ENCODE measurements at places on chromosomes 5 and 9.

GRCh38 chr5:89087551-89088318 lies 204.8 kb upstream of the MEF2C start:
- no peak for DNase-seq

DNA sequence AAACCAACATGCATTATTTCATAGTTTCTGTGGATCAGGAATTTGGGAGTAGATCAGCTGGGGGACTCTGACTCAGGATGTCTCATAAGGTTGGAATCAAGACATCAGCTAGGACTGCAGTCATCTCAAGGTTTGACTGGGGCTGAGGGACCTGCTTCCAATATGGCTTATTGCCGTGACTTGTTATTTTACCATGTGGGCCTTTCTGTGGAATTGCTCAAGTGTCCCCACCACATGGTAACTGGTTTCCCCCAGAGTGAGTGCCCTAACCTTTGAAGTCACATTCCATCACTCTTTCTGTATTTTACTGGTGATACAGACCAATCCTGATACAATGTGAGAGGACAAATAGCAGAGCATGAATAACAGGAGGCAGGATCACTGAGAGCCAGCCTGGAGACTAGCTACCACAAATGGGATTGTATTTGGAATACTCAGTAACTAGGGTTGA lies 70.2 kb upstream of the ELL2 start:
- no peak for DNase-seq

- no peak for DNase-seq
These were observed 122.7 kb downstream of the ST8SIA4 start for GRCh38 chr5:100780376-100780870.

DNA sequence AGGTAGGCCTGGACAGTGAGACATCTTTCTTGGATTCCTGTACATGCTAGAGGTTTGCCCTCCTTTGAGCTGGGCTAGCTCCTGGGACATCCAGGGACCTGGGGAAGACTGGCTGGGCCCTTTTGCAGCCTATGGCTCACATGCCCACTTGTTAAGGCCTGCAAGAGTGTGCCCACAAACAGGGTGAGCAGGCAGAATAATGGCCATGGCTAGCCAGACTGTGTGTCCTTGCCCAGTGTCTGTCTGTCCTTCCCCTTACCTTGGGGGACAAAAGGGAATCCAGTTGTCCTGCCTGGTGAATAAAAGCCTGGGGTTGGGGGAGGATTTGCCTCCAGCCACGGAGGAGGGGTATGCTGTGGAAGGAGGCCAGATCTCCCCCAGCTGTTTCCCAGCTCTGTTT lies 13.0 kb upstream of the CXXC5 start:
- no peak for DNase-seq

DNA sequence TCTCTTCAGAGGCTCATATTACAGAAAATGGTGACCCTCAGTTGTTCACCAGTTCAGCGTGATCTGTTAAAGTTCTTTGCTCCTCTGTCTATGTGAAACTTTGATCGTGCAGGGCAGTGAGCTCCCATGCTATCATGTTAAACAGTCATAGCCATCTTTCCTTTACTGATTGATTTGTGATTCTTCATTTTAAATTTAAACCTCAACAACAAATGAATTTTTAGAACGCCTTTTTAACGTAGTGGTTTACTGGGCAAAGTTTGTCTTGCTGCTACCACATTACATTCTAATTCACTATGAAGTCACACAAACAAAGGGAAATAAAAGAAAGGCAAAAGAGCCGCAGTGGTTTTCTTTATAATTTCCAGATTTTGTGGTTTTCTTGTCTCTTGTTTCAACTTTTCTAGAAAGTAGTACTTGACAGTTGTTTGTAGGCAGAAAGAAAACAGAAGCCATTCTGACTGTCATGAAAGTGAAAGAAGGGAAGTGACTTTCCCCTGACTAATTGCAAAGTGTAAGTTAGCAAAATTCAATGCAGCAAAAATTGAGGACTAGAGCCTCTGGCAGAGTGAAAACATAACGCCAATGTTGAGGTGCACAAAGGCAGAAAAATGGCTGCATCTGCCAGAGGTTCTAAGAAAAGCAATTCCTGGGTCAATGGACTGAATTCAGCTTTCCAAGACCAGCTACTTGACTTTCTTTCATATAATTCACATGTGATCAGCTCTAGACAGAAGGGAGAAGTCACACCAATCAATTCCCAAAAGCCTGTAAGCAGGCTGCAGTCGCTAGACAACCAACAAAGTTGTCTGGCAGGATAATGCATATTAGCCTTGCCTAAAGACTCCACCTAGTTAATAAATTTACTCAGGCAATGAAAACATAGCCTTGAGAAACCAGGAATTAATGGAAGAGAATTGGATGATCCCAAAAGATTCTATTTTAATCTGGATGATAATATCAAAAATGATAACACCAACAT lies 7.1 kb upstream of the IFNA6 start:
- peak; percentile 19 for DNase-seq

- DNase-seq = no peak
These were observed 24.1 kb upstream of the DMAC1 start for GRCh38 chr9:7823651-7824050.

GRCh38 chr9:117691367-117691766 lies 12.8 kb upstream of the TLR4 start:
- DNase-seq = no peak

- DNase-seq = no peak
These were observed 169.2 kb upstream of the MAP1B start for GRCh38 chr5:71937921-71938698.

DNA sequence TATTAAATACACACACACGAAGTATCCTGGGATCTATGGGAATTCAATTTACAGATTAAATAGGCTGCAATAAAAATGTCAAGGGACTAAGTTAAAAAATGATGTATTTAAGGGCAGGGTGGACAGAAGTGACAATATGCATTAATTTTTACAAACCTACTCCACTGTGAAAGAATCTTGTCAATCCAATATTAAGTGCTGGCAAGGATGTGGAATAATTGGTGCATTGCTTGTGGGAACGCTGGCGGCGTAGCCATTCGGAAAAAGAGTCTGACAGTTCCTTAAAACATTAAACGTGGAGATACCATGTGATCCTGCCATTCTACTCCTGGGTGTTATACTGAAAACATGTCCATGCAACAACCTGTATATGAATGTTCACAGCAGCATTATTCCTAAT lies 4.2 kb downstream of the CDC14B start:
- no peak for DNase-seq

DNA sequence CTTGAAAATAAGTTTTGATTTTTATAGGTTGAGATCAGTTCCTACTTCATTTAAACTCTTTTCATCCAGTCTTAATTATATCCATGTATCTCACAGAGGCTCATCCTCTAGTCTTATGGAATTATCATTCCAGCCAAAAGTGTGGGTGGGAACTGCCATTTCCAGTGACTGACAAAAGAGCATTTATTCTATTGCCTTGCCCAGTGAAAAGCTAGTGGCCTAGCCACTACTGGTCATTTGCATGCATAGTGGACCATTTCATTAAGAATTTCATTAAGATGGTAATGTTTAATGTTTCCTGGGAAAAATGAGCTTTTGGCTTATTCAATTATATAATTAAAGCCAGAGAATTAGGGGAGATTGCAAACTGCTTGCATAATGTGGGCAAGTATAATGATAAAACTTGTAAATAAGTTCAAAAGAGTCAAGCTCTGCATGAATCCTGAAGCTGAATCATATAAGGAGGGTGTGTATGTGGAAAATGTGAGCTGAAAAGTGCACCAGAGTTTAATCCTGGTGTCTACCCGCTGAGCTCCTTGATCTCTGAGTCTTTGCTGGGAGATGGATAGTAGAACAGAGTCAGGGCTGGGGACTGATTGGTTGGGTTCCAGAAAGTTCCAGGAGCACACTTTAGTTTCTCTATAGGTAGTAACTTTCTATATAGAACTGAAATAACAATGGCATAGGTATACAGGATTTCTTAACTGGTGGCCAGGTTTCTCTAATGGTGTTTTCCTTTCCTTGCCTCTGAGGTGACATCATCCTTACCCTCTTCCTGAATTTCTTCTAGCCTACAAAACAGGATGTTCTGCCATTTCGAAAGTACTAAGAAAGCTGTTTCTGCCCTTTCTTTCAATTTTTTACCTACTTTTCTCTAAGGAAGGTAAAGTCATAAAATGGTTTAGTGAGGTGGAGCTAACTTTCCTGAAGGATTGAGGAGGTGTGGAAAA lies 78.5 kb downstream of the KIF4B start:
- no peak for DNase-seq
